ENCODE measurements at places on chromosomes 5 and 9. TPM values are rescaled to one million over a fixed set of nuclear protein-coding genes. Genes with fewer than 3 reads are reported as not detected.
A peak's percentile ranks its signal among the peaks of the same experiment; 100 is the strongest.

- no peaks in the 10 kb centered on the region for H3K27me3 ChIP-seq
- H3K36me3 ChIP-seq: no peaks in the 10 kb centered on the region
- H3K27ac ChIP-seq: no peak overlapping the region
- H3K4me3 ChIP-seq: no peak overlapping the region
- no peaks in the 10 kb centered on the region for H3K4me1 ChIP-seq
These were observed 34.0 kb upstream of the CLINT1 start for GRCh38 chr5:157892974-157893373.

DNA sequence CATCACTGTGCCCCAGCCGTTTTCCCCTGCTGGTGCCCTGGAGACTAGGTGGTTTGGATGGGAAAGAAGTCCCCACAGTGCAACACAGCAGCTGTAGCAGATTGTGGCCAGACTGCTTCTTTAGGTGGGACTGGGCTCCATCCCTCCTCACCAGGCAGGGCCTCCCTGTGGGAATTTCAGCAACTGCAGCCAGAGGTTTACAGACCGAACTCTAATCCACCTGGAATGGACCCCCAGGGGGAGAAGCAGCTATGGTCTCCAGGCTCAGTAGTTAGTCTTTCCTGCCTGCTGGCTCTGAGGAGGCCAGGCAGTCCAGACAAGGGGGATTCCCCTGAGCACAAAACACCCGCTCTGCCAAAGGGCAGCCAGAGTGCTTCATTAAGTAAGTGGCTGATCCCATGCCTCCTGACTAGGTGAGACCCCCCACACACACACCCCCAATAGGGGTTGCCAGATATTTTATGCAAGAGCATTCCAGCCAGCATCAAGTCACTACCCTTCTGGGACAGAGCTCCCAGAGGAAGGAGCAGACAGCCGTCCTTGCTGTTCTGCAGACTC is 188.9 kb downstream of the SGCD start:
- H3K4me3 ChIP-seq: no peak overlapping the region
- H3K36me3 ChIP-seq: no peaks in the 10 kb centered on the region
- peak; percentile 61 for DNase-seq

- H3K36me3 ChIP-seq: no peaks in the 10 kb centered on the region
- H3K27ac ChIP-seq: no peak overlapping the region
- no peaks in the 10 kb centered on the region for H3K4me1 ChIP-seq
- DNase-seq: no peak
- H3K27me3 ChIP-seq: no peaks in the 10 kb centered on the region
These were observed 47.2 kb upstream of the ARL15 start for GRCh38 chr5:54357408-54358058.

Gene FGF18
- polyA plus RNA-seq: 1.9 TPM

- peak overlapping the region; percentile 17 for H3K27ac ChIP-seq
- H3K4me1 ChIP-seq: no peaks in the 10 kb centered on the region
- peak; percentile 73 for DNase-seq
- peak overlapping the region; percentile 24 for H3K4me3 ChIP-seq
- H3K27me3 ChIP-seq: no peaks in the 10 kb centered on the region
- H3K36me3 ChIP-seq: no peaks in the 10 kb centered on the region
These were observed 438 bp downstream of the SOX30 start for GRCh38 chr5:157651623-157652376.

Gene ELOVL7
- 2.9 TPM for polyA plus RNA-seq

DNA sequence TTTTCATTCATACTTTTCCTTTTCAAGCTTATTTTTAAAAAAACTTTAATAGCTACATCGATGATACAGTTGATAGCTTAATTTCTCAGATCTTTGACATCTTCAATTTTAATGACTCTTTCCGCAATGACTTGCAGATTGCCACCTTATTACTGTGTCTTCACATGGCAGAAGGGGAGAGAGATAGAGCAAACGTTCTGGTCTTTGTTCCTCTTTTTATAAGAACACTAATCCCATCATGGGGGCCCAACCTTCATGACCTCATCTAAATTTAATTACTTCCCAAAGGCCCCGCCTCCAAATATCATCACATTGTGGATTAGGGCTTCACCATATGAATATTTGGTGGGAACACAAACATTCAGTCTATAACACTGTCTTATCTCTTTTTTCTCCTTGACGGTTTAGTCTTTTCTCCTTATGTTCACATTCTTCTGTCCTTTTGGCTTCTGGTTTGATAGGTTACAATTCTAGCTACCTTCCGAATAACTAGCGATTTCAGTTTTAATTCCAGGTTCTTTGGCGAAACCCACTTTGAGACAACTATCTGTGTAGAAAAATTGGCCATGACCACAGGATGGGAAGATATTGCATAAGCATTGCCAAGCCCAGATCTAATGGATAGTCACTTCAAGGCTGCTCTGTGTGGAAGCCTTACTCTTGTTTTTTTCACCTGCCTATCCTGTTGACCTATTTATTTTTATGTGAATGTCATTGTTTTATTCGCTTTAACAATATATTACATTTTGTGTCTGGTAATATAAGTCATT is 5.0 kb downstream of the ZNF189 start:
- no peak for DNase-seq
- H3K36me3 ChIP-seq: peaks cover 62% of the 10 kb centered on the region
- no peaks in the 10 kb centered on the region for H3K27me3 ChIP-seq
- peaks cover 2% of the 10 kb centered on the region for H3K4me1 ChIP-seq
- H3K4me3 ChIP-seq: no peak overlapping the region

- no peak overlapping the region for H3K4me3 ChIP-seq
- no peaks in the 10 kb centered on the region for H3K4me1 ChIP-seq
- no peaks in the 10 kb centered on the region for H3K27me3 ChIP-seq
- no peaks in the 10 kb centered on the region for H3K36me3 ChIP-seq
- DNase-seq: no peak
These were observed 231.0 kb upstream of the GAS1 start for GRCh38 chr9:87178302-87178701.

DNA sequence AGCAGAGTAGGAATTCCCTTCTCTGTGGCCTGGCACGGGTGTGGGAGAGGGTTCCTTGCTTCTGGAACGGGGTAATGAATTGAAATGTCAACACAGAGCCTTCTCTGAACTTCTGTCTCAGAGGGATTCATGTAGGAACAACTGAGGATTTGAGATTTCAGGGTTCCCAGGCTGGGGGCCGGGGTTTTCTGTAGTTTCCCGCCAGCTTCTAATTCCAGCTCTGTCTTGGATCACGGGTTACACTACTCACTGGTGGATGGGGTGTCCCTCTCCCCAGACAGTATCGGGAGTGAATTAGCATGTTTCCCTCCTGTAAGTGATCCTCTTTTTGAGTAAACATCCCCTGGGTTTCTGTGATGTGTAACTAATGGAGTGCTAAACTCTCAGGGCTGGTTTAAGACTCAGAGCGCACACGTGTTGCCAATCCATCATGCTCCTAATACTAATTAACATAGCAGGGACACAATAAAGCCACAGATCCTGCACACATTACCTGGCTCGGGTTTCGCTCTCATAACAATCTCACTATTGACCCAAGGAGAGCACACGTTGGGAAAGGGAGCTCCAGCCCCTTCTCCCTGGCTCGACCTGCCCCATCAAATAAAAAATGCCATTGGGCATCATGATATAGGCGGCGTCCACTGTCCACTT is 18.1 kb upstream of the DMRT2 start:
- peaks cover 45% of the 10 kb centered on the region for H3K27me3 ChIP-seq
- H3K27ac ChIP-seq: no peak overlapping the region
- no peak for DNase-seq
- no peak overlapping the region for H3K4me3 ChIP-seq

- no peaks in the 10 kb centered on the region for H3K4me1 ChIP-seq
- no peaks in the 10 kb centered on the region for H3K36me3 ChIP-seq
- H3K27me3 ChIP-seq: no peaks in the 10 kb centered on the region
- H3K27ac ChIP-seq: no peak overlapping the region
- no peak overlapping the region for H3K4me3 ChIP-seq
- no peak for DNase-seq
These were observed 385.1 kb upstream of the DAP start for GRCh38 chr5:11146171-11146570.

Gene MAMDC2
- 11.2 TPM for polyA plus RNA-seq

DNA sequence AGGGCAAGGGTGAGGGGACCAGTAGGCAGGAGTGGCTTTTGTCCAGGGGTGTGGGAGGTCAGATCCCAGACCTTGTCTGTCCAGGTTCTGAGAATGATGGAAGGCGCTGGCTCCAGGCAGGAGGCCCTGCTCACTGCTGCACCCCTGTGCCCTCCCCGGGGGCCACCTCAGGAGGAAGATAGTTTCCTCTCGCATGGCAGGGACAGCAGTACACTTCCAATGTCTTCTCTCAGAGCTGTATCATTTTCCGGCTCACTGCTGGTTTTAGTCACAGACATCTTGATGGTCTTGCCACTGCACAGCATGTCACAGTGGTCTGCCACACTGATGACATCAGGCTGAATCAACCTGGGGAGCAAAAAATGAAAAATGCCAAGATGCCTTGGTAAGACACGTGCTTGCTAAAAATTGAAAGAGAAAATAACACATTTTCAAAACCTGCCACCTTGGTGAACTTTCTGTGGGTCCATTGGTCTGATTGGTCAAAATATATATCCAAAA is 3.3 kb upstream of the SLC6A3 start:
- no peaks in the 10 kb centered on the region for H3K36me3 ChIP-seq
- no peak overlapping the region for H3K4me3 ChIP-seq
- H3K27me3 ChIP-seq: peaks cover 10% of the 10 kb centered on the region
- peaks cover 3% of the 10 kb centered on the region for H3K4me1 ChIP-seq
- H3K27ac ChIP-seq: no peak overlapping the region
- DNase-seq: no peak

- H3K27me3 ChIP-seq: no peaks in the 10 kb centered on the region
- H3K36me3 ChIP-seq: peaks cover 42% of the 10 kb centered on the region
- no peak overlapping the region for H3K4me3 ChIP-seq
- H3K4me1 ChIP-seq: no peaks in the 10 kb centered on the region
These were observed 24.0 kb upstream of the TNIP1 start for GRCh38 chr5:151104795-151105194.

DNA sequence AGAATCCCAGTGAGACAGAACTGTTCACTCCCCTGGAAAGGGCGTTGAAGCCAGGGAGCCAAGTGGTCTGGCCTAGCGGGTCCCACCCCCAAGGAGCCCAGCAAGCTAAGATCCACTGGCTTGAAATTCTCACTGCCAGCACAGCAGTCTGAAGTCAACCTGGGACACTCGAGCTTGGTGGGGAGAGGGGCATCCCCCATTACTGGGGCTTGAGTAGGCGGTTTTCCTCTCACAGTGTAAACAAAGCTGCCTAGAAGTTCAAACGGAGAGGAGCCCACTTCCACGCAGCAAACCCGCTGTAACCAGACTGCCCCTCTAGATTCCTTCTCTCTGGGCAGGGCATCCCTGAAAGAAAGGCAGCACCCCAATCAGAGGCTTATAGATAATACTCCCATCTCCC is 45.1 kb upstream of the PTGER4 start:
- DNase-seq: no peak
- no peaks in the 10 kb centered on the region for H3K36me3 ChIP-seq
- no peak overlapping the region for H3K27ac ChIP-seq

Gene LHX6
- polyA plus RNA-seq: 3.7 TPM

- H3K36me3 ChIP-seq: peaks cover 4% of the 10 kb centered on the region
- H3K4me1 ChIP-seq: peaks cover 15% of the 10 kb centered on the region
- H3K27ac ChIP-seq: peak overlapping the region; percentile 83
- no peaks in the 10 kb centered on the region for H3K27me3 ChIP-seq
- H3K4me3 ChIP-seq: peak overlapping the region; percentile 73
These were observed 943 bp downstream of the SFXN1 start for GRCh38 chr5:175479125-175479881.

Gene FOXD4L4
- 0.08 TPM for polyA plus RNA-seq

GRCh38 chr5:53161876-53162275 is 52.3 kb upstream of the MOCS2 start:
- no peaks in the 10 kb centered on the region for H3K27me3 ChIP-seq
- DNase-seq: no peak
- no peaks in the 10 kb centered on the region for H3K36me3 ChIP-seq
- no peak overlapping the region for H3K4me3 ChIP-seq
- no peak overlapping the region for H3K27ac ChIP-seq
- H3K4me1 ChIP-seq: peaks cover 2% of the 10 kb centered on the region

DNA sequence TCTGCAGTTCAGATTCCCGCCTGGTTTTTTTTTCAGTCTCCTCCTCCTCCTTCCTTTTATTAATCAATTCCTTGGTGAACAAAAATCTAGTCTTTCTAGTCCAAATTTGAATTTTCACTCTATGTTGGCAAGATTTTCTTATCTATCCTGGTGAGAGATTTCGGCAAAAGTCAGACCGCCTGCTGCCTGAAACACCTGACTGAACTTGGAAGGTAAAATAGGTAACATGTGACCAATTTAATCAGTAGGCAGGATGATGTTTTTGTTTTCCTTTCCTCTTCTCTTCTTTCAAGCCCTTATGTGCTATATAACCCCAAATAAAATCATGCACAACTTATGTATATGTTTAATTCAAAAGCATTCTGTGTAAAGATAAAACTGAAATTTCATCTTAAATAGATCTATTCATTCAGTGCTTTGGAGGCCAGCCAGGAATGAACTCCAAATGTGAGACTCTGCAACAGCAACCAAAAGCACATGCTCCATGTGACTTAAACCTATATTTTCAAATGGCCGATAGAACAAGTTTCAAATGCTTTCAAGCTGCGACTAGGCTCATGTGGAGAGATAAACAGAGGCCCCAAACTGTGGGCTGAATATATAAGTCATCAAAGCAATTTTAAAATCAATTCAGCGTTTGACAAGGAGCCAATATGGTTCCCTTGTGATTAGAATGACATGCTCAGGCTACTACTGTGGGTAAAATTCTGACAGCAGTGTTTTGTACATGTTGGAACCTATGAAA is 100.4 kb upstream of the SEMA6A start:
- no peak overlapping the region for H3K27ac ChIP-seq
- H3K27me3 ChIP-seq: no peaks in the 10 kb centered on the region
- H3K4me1 ChIP-seq: peaks cover 4% of the 10 kb centered on the region
- DNase-seq: peak; percentile 54

Gene SLC4A9
- polyA plus RNA-seq: 0.05 TPM

DNA sequence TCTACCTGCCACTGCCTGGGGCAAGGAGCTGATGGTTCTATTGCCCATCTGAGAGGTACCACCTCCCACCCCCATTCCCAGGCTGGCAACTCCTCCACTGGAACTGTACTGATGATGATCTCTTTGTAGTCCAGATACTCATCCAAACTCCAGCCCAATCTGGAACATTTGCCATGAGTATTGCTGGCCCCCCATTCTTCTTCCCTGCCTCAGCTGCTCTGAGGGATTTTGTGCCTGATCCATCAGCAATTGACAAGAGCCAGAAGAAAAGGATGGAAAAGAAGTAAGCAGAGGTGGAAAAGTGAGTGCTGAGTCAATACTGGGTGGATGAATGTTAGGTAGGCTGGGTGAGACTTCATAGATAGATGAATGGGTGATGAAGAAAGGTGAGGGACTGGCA is 101.2 kb downstream of the NMUR2 start:
- DNase-seq: no peak
- H3K4me1 ChIP-seq: no peaks in the 10 kb centered on the region
- no peaks in the 10 kb centered on the region for H3K36me3 ChIP-seq
- H3K27me3 ChIP-seq: no peaks in the 10 kb centered on the region

Gene DAB2IP
- polyA plus RNA-seq: 32.3 TPM
